Endothelial cell (in vitro differentiated cells): ENCODE measurements at places on chromosomes 12 and 14. TPM values are rescaled to one million over a fixed set of nuclear protein-coding genes. Genes with fewer than 3 reads are reported as not detected.

GRCh38 chr14:105503296-105503640 lies 12.2 kb downstream of the TEDC1 start:
- H3K4me1 ChIP-seq = no peaks in the 10 kb centered on the region
- no peak overlapping the region for H3K4me3 ChIP-seq
- no peak for DNase-seq

GRCh38 chr14:24943024-24943423 lies 106.9 kb downstream of the STXBP6 start:
- H3K27me3 ChIP-seq = peaks cover 1% of the 10 kb centered on the region
- H3K36me3 ChIP-seq = no peaks in the 10 kb centered on the region
- H3K4me1 ChIP-seq = peaks cover 8% of the 10 kb centered on the region
- H3K27ac ChIP-seq = no peak overlapping the region
- DNase-seq = no peak

DNA sequence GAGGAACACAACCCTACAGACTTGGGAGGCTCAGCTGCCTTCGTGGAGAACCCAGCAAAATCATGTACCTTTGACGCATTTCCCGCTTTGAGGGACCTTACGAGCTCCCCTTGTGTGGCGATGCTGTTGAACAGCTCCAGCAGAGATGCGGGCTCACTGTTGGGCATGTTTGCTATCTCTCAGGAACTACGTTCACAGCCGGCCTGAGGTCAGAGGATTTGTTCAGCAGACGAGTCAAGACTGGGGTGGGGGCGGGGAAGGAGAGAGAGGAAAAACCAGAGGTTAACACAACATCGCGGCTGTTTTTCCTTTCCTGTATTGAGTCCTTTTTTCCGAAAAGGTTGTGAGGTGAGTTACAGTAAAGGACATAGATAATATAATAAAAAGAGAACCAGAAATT lies 45.9 kb downstream of the SLC25A47 start:
- H3K36me3 ChIP-seq = peaks cover 37% of the 10 kb centered on the region
- peaks cover 61% of the 10 kb centered on the region for H3K4me1 ChIP-seq
- peak overlapping the region; percentile 82 for H3K27ac ChIP-seq
- no peak for DNase-seq
- H3K4me3 ChIP-seq = peak overlapping the region; percentile 54

GRCh38 chr14:28321475-28322244 lies 444.9 kb upstream of the FOXG1 start:
- no peaks in the 10 kb centered on the region for H3K36me3 ChIP-seq
- no peak overlapping the region for H3K4me3 ChIP-seq
- no peak for DNase-seq
- H3K27me3 ChIP-seq = no peaks in the 10 kb centered on the region
- H3K27ac ChIP-seq = no peak overlapping the region

- H3K4me1 ChIP-seq = peaks cover 10% of the 10 kb centered on the region
- no peak overlapping the region for H3K27ac ChIP-seq
- H3K36me3 ChIP-seq = peaks cover 16% of the 10 kb centered on the region
- no peak for DNase-seq
- H3K27me3 ChIP-seq = peaks cover 21% of the 10 kb centered on the region
These were observed 13.8 kb downstream of the PLD4 start for GRCh38 chr14:104938436-104938835.

- H3K27me3 ChIP-seq = peaks cover 4% of the 10 kb centered on the region
- H3K36me3 ChIP-seq = peaks cover 6% of the 10 kb centered on the region
- no peak for DNase-seq
- no peaks in the 10 kb centered on the region for H3K4me1 ChIP-seq
- H3K27ac ChIP-seq = no peak overlapping the region
- H3K4me3 ChIP-seq = no peak overlapping the region
These were observed 683.4 kb downstream of the TMEM121 start for GRCh38 chr14:106209755-106210154.

DNA sequence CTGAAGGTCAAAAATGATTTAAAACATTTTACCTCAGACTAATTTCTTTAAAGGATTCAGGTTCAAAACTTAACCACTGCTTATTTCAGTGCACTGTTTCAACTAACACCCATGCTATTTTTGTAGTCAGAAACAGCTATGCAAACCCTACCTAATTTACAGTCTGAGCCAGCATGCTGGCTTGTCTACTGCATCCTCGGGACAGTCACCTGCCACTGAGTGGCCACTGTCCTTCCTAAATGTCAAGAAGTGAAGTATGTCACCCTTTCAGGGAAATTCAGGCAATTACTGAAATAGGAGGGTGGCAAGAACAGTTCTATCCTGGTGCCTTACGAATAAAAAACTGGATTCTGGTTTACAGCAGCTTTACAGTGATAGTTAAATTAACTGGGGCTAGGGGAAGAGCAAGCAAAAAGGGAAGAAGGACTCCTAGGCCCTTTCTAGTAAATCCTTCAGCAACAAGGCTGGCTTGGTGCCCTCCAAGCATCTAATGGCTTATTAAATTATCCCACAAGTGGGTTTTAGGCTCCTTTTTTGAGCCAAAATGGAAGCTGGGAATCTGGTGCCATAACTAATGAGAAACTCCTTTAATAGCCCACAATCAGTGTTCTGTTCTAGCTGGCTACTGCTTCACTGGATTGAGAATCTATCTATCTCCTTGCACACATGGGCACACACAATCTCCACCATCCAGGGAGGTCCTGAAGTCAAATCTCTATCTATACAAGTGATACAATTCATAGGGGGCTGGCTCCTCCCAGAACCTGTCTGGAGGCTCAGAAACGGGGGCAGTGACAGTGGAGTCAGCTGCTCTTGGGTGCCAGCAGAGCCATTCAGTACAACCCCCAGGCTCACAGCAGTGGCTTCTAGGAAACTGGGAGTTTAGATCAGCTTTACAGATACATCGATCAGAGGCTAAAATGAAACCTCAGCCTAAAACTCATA lies 43.4 kb downstream of the SH2B3 start:
- peaks cover 47% of the 10 kb centered on the region for H3K27me3 ChIP-seq
- H3K36me3 ChIP-seq = peaks cover 49% of the 10 kb centered on the region
- no peak for DNase-seq
- peaks cover 80% of the 10 kb centered on the region for H3K4me1 ChIP-seq
- H3K27ac ChIP-seq = peak overlapping the region; percentile 79
- H3K4me3 ChIP-seq = peak overlapping the region; percentile 63

DNA sequence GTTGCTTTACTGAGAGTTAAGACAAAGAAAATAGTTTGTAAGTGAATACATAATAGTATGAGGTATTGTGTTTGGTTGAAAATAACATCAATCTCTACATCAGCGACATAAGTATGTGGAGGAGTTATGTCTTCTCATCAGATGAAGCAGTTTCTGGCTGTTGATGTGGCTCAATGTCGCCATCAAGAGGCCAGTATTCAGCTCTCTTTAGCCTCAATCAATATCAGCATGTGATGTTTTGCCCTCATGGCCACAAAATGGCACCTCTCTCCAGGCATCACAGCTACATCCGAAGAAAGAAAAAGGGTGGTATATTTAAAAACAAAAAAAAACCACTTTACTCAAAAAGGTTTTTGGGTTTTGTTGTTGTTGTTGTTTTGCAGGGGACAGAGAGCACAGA lies 302.3 kb upstream of the TMEM132C start:
- no peak overlapping the region for H3K27ac ChIP-seq
- DNase-seq = no peak
- H3K36me3 ChIP-seq = peaks cover 11% of the 10 kb centered on the region

- no peak overlapping the region for H3K4me3 ChIP-seq
- H3K27me3 ChIP-seq = peaks cover 3% of the 10 kb centered on the region
- H3K4me1 ChIP-seq = no peaks in the 10 kb centered on the region
- H3K27ac ChIP-seq = no peak overlapping the region
- DNase-seq = no peak
These were observed 118.0 kb upstream of the G2E3 start for GRCh38 chr14:30440961-30441360.

- no peak overlapping the region for H3K4me3 ChIP-seq
- no peaks in the 10 kb centered on the region for H3K4me1 ChIP-seq
- H3K27me3 ChIP-seq = peaks cover 2% of the 10 kb centered on the region
- no peak overlapping the region for H3K27ac ChIP-seq
- H3K36me3 ChIP-seq = peaks cover 3% of the 10 kb centered on the region
These were observed 48.2 kb upstream of the EEA1 start for GRCh38 chr12:92977326-92977725.

DNA sequence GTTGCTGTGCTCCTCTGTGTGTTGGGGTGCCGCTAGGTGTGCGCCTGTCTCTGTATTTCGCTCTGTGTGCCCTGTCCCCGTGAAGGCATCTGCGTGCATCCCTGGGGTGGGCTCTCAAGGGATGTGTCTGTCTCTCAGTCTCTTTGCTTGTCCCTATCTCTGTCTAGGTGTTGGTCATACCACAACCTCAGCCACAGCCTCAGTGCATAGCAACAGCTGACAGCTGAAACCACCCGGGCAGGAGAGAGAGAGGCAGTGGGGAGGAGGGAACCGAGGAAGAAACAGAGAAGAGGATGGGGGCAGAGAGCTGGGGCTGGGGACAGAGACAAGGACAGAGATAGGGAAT lies 953 bp upstream of the NXPH4 start:
- peaks cover 17% of the 10 kb centered on the region for H3K36me3 ChIP-seq
- peaks cover 43% of the 10 kb centered on the region for H3K27me3 ChIP-seq
- peak overlapping the region; percentile 36 for H3K27ac ChIP-seq

GRCh38 chr12:107560165-107560898 lies 125.3 kb upstream of the PWP1 start:
- no peaks in the 10 kb centered on the region for H3K36me3 ChIP-seq
- no peak overlapping the region for H3K27ac ChIP-seq
- DNase-seq = peak; percentile 9
- H3K27me3 ChIP-seq = no peaks in the 10 kb centered on the region
- H3K4me1 ChIP-seq = peaks cover 7% of the 10 kb centered on the region

DNA sequence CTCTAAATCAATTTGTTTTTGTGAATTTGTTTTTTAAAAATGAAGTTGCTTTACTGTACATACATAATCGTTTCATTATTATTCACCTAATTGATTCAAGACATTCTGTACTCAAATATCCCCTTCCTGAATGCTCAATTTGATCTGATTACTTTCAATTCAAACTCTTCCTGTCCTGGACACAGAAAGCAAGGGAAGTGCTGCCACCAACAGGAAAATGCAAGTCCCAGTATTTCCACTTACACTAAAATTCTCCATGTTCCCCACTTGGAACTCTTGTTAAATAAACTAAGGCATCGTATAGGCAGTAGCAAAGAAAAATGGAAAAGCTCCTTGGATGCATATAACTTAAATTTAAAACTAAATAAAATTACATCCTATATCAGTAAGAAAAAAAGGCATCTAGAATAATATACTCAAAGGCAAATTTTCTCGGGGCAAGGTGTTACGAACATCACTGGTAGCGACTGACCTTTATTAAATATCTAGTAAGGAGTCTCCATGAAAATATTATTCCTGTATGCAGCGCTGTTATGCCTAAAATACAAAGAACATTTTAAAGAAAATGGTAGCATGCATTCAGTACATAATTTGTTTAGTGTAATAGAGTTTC lies 72.0 kb upstream of the DBX2 start:
- DNase-seq = peak; percentile 14
- no peaks in the 10 kb centered on the region for H3K4me1 ChIP-seq
- no peak overlapping the region for H3K4me3 ChIP-seq
- no peak overlapping the region for H3K27ac ChIP-seq

DNA sequence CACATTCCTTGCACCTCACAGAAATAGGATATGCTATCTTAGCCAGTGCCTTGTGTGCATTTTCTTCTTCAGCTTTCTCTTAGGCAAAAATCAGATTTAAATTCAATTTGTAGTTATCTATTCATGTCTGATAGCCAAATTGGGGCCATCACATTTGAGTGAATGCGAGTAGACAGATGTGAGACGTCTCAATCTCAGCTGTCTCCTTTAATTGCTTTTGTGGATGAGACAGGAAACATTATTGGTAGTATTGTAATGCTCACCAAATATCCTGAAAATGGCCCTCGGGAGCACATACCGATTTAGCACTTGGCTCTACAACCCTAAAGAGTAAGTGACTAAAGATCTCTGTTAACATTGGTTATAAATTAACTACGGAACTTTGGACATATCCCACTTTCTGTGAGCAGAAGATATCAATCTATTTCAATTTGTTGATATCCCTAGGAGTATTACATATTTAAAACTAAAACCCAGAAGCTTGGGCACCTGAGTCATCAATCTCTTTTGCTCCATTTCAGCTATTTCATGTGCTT lies 1012.5 kb upstream of the TMEM132C start:
- H3K4me1 ChIP-seq = no peaks in the 10 kb centered on the region
- no peaks in the 10 kb centered on the region for H3K27me3 ChIP-seq
- H3K27ac ChIP-seq = no peak overlapping the region
- no peaks in the 10 kb centered on the region for H3K36me3 ChIP-seq

DNA sequence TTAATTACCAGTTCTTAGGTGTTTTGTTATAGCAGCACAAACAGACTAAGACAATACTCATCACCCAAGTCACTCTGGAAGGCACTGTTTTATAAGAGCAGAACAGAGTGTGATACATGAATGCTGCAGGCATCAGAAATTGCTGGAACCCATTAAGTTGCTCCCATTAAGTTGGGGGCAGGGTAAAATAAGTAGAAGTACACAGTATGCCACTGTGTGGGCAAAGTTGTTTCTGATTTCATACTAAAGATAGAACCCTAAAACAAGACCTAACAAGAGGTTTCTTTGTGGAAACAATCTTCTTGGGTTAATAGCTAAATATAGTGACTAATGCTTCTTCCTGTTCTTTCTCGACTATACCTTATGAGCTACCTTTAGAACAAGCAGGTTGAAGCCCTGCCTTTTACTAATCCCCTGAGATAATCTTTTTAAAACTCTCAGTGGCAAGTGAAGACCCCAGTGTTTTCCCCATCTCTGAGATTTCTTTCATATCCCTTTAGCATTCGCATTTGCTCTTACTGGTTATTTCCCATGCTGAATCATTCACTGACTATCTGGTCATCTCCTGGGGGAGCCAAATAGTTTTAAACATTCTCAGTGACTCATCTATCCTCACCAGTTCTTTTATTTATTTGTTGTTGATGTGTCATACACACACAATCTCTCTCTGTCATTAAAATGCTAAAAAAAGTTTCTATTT lies 52.3 kb downstream of the SOCS2 start:
- H3K27me3 ChIP-seq = peaks cover 2% of the 10 kb centered on the region
- no peaks in the 10 kb centered on the region for H3K4me1 ChIP-seq
- H3K27ac ChIP-seq = no peak overlapping the region
- H3K36me3 ChIP-seq = no peaks in the 10 kb centered on the region
- no peak for DNase-seq
- no peak overlapping the region for H3K4me3 ChIP-seq

GRCh38 chr12:4894019-4894418 lies 15.7 kb upstream of the KCNA1 start:
- no peak for DNase-seq
- H3K27me3 ChIP-seq = no peaks in the 10 kb centered on the region
- H3K36me3 ChIP-seq = no peaks in the 10 kb centered on the region
- no peaks in the 10 kb centered on the region for H3K4me1 ChIP-seq
- no peak overlapping the region for H3K4me3 ChIP-seq

The RAB3IP gene
- total RNA-seq = 14.1 TPM

The MORN3 gene
- 1.2 TPM for total RNA-seq

The SLC39A5 gene
- not detected for total RNA-seq

The SLC5A8 gene
- not detected for total RNA-seq

The C1QL4 gene
- not detected for total RNA-seq

The DHRS2 gene
- not detected for total RNA-seq
